ENCODE measurements at places on chromosomes 3 and 15.
A peak's percentile ranks its signal among the peaks of the same experiment; 100 is the strongest.

DNA sequence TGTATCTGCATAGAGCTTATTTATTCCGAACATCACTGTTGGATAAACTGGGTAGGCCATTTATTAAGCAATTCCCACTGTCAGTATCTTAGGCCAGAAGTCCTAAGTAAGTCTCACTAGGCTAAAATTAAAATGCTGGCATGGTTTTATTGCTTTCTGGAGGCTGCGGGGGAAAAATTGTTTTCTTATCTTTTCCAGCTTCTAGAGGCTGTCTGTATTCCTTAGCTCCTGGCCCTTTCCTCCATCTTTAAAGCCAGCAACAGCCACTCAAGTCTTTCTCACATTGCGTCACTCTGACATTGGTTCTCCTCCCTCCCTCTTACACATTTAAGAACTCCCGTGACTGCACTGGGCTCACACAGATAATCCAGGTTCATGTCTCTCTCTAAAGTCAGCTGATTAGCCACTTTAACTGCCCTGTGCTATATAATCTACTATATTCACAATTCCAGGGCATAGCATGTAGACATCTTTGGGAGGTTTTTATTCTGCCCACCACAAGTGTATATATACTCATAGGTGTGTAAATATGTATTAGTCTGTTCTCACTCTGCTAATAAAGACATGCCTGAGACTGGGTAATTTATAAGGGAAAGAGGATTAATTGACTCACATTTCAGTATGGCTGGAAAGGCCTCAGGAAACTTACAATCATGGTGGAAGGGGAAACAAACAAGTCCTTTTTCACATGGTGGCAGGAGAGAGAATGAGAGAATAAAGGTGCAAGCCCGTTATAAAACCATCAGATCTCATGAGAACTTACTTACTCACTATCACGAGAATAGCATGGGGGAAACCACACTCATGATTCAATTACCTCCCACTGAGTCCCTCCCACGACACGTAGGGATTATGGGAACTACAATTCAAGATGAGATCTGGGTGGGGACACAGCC, 113.5 kb upstream of the SLC7A14 start:
- DNase-seq = peak; percentile 63

- no peak for DNase-seq
Observed at GRCh38 chr3:167862104-167862730, 126.7 kb downstream of the SERPINI1 start.

GRCh38 chr3:66227915-66228314, 7.1 kb downstream of the SLC25A26 start:
- no peak for DNase-seq

DNA sequence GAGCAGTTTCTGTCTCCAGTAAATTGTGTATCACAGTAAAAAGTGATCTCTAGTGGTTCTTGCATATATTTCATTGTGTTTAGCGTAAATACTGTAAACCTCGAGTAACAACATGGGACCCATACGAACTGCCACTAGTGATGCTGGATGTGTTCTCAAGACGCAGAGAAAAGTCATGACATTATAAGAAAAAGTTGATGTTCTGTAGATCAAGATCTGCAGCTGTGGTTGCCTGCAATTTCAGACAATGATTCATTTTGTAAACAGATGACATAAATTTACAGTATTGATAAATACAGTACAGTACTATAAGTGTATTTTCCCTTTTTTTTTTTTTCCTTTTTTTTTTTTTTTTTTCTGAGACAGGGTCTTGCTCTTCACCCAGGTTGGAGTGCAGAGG, 100.1 kb downstream of the DPH6 start:
- peak; percentile 70 for DNase-seq

DNA sequence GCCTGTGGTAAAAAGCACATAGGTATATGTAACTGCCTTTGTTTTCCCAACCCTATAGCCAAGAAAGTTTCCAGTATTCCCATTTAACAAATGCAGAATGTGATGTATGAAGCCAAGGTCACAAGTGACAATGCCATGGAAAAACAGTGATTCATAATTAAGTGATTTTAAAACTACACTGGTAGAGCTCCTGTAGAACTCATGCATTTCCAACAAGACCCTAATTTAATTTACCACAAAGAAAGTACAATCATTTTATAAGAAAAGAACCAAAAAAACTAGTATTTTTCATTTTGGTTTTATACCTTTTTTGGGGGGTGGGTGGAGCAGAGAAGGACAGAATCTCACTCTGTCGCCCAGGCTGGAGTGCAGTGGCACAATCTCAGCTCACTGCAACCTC, 82.0 kb downstream of the STAG1 start:
- no peak for DNase-seq

DNA sequence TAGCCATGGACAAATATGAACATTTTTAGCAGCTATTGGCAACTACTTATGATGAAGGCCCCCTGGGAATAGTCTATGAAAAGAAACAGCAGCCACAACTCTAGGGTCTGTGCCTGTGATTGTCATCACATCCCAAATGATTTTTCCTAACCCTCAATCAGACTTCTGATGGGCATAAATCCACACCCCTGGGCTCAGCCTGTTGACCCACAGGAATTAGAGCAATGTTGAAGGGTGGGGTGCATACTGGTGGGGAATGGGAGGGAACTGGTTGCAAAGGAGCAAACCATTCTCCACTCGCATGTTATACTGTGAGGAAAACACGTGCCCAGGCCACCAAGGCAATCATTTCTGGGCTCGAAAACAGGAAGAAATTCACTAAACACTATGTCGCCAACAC, 106.5 kb upstream of the CTNNB1 start:
- DNase-seq = no peak

GRCh38 chr15:71707230-71708050, 102.9 kb upstream of the NR2E3 start:
- no peak for DNase-seq

DNA sequence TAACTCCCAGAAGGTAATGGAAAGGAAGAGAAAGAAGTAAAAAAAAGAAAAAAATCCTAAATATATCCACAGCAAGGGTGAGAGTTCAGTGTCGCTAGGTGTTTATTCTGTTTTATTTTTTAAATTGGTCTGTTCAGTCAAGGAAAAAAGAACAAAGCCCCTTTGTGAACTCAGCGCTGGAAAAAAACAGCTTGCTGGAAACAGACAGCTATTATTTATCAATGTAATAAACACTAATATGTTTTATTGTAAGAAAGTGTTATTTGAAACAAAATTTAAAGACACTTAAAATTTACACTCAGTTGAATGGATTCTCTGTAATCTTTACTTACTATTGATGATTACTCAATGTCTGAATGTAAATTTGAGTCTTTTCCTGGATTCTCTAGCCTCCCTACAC, 32.3 kb upstream of the LEKR1 start:
- DNase-seq = no peak

- no peak for DNase-seq
Observed at GRCh38 chr3:140384876-140385275, 293.0 kb upstream of the TRIM42 start.

DNA sequence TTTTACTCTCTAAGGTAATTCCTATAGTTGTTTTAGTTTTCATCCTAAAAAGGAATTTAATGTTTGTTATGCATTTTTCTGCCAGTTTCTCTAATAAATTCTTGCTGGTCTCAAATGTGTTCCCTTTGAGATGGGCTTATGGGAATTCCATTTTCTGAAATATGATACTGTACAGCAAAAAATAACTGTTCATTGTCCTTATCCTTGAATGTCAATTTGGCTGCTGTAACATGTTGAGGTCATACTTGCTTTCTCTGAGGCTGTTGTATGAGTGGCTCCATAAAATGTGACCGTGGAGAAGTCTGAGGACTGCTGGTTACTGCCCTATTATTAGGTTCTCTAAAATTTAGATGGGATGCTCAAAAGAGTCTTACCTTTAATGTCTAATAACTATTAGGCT, 266.5 kb downstream of the ADAMTS17 start:
- no peak for DNase-seq

DNA sequence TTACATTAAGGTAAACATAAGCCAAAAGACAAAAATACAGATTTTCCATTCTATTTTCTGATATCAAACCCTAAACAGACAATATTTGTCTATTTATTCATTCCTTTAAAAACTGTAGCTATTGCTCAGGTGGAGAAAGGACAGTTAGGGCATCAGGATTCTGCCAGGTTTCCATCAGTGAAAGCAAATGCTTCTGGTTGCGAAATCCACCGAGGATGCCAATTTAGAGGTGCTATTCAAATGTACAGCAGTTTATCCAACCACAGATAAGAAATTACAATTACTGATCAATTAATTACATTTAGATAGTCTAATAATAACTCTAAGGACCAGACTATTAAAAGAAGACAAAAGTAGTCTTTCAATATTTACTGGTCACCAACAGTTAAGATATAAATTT, 3.9 kb downstream of the TOMM70 start:
- no peak for DNase-seq

GRCh38 chr3:188760408-188760807, 411.4 kb upstream of the TPRG1 start:
- DNase-seq = no peak

Measured in brain microvascular endothelial cell (primary cell).